ENCODE measurements at places on chromosomes 3 and 15.
A peak's percentile ranks its signal among the peaks of the same experiment; 100 is the strongest.

DNA sequence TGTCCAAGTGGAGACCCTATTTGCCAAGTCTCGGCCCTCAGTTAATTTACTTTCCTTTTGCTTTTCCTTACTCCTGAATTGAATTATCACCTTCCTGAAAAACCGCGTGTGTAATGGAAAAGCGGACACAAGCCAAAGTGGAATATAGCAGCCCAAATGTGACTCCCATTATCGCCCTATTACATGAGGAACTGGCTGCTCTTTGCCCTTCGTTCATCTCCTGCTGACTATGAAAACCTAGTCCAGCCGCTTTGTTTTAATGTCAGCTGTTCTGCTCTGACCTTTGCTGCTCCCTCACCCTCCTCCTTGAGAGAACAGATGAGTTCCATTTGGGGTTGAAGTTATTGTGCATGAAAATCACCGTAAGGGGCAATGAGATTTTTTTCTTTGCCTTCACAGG, 632.7 kb upstream of the SUCLG2 start:
- no peak for DNase-seq

DNA sequence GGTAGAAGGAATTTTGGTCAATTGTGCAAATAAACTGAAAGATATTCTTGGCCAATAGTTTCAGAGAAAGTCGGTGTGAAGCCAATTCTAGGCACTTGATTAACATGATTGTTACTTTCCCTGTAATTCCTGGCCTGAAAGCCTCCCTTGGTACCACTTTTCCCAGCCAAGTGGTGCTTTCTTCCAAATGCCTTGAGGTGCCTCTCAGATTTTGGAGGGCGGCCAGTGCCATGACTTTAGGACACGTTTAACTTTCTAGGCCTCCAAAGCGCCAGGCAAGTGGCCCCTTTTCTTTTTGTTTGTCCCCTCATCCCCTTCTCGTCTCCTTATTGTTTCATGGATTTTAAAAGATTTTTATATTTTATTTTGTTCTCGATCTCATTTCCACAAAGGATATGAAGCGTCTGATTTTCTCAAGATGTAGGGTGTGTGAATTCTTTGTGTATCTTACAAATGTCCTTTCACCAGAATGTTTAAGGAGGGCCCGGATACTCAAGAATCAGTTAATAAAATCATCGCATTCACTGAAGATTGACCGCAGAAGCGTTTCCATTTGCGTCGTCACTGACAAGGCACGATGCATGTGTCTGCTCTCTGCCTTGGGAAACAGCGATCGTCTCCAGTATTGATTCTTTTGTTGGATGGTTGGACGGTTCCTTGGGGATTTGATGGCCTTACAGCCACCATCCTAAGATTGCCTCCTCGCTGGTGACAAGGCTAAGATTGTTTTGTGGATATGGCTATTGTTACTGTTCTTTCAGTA, 87.8 kb downstream of the ASB7 start:
- no peak for DNase-seq

GRCh38 chr15:67108122-67108961, 42.9 kb downstream of the SMAD3 start:
- DNase-seq, result no peak

- no peak for DNase-seq
Observed at GRCh38 chr3:184908859-184909258, 96.9 kb downstream of the VPS8 start.

- DNase-seq, result peak; percentile 7
Observed at GRCh38 chr15:69493406-69493805, 40.8 kb downstream of the RPLP1 start.

GRCh38 chr15:25849157-25849921, 13.8 kb downstream of the ATP10A start:
- DNase-seq, result no peak

GRCh38 chr15:26029146-26029545, 166.0 kb upstream of the ATP10A start:
- DNase-seq, result peak; percentile 2

Measured in sciatic nerve (tissue), 2 donors.